ENCODE measurements at places on chromosomes 6 and 20.

GRCh38 chr6:170049641-170050561 lies 241.0 kb downstream of the DLL1 start:
- DNase-seq, result peak; percentile 19

- DNase-seq, result peak; percentile 93
These were observed 946 bp downstream of the BEND3 start for GRCh38 chr6:107114213-107114925.

DNA sequence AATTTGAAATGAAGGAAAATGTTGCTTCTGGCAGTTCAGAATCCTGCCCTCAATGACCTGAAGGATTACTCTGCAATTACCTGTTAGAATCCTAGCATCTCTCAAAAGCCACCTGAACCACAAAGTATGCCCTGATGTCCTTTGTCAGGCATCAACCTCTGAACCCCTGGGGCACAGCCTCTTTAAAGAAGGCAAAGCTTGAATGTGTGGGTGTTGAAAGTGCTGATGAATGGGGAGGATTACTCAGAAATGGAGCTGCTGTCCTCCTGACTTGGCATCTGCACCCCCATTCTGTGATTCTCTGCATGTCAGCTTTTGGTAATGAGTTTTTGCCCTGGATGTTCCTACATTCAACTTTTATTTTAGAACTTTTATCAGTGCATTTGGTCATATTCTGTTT lies 179.2 kb downstream of the PKHD1 start:
- no peak for DNase-seq

GRCh38 chr6:87436435-87436834 lies 28.7 kb downstream of the CFAP206 start:
- peak; percentile 62 for DNase-seq

DNA sequence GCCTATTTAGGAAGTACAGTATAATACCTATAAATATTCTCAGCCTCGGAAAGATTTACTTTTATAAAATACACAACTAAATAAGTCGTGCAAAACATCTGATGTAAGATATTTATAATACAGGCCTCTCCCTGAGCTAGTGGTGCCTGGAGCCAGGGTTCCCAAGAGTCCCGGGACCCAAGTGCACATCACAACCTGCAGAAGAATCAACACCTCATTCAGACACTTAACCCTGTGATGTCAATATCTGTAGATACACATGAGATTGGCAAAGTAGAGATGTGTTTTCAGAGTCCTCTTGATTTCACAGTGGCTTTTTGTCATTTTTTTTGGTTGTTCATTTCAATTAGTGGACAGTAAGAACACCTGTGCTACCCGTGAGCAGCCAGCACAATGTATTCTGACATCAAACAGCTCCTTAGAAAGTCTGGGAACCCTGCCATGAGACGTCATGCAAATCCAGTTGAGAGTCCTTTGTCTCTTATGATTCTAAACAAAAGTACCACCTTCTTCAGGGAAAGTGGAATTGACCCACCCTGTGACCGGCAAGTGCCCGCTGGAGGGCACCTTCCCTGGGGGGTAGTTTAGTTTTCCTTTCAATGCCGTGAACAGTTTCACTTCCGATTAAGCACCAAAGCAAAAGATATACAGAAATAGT lies 101.6 kb downstream of the DACT2 start:
- no peak for DNase-seq

GRCh38 chr20:33647603-33648395 lies 14.3 kb upstream of the C20orf144 start:
- no peak for DNase-seq

- DNase-seq, result no peak
These were observed 1065.9 kb upstream of the CITED2 start for GRCh38 chr6:140440223-140440835.

DNA sequence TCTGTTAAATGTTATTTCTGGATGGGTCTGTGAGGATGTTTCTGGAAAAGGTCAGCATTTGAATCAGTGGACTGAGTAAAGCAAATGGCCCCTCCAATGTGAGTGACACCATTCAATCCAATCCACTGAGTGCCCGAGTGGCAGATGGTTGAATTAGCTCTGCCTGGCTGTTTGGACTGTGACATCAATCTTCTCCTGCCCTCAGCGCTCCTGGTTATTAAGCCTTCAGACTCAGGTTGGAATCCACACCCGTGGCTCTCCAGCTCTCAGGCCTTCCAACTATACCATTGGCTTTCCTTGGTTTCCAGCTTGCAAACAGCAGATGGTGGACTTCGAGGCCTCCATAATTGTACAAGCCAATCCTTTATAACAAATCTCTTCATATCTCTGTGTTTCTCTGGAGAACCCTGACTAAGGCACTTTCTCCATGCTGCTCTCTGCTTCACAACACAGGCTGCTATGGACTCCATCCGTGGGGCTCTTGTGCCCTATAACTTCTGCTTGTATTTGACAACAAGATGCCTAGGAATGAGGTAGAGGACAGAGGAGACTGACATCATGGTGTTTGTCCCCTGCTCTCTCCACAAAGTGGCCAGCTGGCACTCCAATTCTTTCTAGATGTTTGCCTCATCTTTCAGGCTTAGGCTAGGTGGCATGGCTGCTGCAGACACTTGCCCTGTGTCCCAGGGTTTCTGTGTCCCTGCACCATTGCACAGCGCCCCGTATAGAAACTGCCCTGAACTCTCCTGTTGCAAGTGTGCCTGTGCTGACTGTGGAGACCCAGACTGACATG lies 4.8 kb upstream of the CSTL1 start:
- no peak for DNase-seq

DNA sequence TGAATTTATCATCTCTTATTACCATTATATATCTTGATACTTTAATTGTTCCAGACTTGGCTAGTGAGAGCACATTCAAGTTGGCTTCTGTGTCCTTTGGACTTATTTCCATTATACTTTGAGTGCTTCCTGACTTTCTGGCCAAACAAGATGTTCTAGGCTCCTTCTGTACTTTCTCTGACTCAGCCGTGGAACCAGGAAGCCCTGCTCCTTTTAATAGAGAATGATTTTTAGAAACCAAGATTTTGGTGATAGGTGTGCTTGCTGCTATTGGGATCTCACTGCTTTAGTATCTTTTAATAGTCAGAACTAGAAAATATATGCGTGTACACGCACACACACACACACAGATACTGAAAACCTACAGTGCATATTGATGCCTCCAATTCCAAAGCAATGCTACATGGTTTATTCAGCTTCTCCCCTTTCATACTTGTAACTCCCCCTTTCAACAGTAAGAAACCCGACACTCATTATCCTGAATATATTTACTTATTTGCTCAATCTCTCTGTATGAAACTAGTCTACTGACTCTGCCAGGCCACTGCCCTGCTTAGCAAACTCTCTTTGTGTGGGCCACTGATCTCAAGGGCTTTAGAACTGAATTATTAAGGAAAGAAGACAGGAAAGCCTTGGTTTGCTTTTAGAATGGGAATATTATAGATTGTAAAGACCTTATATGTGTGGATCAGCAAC lies 42.7 kb upstream of the EZR start:
- DNase-seq, result no peak

- DNase-seq, result no peak
These were observed 51.7 kb downstream of the COL11A2 start for GRCh38 chr6:33140556-33140955.

GRCh38 chr6:1390946-1391799 lies 1.8 kb downstream of the FOXF2 start:
- no peak for DNase-seq

GRCh38 chr6:147547369-147547902 lies 38.9 kb downstream of the SAMD5 start:
- no peak for DNase-seq

DNA sequence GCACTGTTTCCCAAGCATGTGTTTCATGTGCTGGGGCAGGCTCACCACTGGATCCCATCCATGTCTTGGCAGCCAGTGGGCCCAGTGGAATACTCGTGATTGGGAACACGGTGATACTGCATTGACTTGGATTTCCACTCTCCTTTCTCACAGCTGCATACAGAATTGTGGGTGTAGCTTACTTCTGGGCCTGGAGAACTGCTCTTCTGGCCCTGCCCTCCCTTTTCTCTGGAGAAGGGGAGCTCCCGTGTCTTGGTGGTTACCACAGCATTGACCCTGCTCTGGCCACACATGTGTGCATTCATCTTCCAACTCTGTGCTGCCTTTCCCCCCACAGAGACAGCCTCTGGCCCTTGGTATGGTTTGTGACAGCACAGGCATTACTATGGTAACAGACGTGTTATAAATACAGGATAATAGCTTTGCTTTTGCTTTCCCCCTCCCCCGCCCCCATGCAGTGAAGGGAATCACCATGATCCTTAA lies 21.6 kb downstream of the SOBP start:
- no peak for DNase-seq

- DNase-seq, result no peak
These were observed 86.8 kb downstream of the CDK19 start for GRCh38 chr6:110728501-110728900.

DNA sequence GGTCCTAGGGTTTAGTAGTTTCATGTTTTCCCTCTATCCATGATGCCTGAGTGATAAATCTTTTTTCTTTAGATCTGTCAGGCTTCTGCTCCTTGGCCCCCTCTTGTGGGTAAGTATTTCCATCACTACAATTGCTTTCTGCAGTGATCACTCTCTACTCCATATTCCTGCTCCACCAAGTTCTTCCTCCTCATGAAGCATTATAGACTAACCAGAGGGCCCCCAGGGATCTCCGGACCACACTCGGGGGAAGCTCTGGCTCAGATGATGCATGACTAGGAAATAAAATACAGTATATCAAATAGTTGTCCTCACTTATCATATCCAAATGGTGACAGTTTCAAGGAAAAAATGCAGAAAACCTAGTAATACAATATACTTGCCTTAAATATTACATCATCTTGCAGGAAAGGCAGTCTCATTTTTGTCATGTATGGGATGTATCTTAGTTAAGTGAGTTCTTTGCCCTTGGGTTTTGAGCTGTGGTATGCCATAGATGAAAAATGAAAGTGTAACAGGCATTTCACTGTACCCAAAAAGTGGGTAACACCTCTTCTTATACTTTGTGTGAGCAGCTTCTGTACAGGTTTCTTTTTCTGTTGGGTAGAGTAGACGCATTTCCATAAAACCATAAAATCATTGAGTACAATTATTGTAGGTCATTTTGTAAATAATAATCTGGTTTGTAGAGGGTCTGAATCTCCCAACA lies 200.9 kb upstream of the EYA4 start:
- DNase-seq, result no peak

- DNase-seq, result no peak
These were observed 206.3 kb downstream of the PREX1 start for GRCh38 chr20:48621376-48622078.

DNA sequence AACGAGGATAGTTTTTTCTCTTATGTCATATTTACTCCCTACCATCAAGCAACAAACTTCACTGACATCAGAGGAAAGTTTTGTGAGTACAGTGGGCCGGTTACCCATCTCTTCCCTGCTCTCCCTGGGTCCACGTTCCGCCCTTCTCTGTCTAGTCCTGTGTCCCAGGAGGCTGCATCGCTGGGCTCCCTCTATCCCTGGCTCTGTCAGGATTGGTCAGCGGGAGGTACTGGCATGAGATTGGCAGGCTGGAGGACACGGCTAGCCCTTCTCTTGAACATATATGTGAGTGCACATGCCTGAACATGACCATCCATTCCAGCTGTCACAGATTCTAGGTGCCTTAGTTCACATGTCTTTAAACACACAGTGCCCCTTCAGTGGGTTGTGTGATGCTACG lies 30.3 kb upstream of the TMEM181 start:
- no peak for DNase-seq

GRCh38 chr20:17442588-17442987 lies 88.6 kb downstream of the BFSP1 start:
- no peak for DNase-seq

- peak; percentile 98 for DNase-seq
These were observed 38.3 kb downstream of the ARHGAP18 start for GRCh38 chr6:129671442-129672340.

- no peak for DNase-seq
These were observed 101.2 kb upstream of the ARMC2 start for GRCh38 chr6:108746836-108747575.

DNA sequence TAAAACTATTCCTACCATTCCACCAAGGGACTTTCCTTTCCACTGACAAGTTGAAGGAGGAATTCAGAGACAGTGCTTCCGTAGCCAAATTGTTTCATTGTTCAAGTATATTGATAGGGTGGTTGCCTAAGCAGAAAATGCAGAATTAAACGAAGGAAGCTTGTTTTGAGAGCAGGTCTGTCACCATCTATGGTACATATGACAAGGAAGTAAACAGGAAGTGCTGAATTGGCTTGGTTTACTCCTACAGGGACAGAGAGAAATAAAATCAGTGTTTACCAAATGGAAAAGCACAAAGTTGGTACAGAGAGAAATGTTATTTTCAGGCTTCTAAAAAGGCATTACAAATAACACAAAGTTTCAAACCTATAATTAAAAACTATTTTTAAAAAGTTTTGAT lies 421.8 kb downstream of the CDC5L start:
- no peak for DNase-seq

DNA sequence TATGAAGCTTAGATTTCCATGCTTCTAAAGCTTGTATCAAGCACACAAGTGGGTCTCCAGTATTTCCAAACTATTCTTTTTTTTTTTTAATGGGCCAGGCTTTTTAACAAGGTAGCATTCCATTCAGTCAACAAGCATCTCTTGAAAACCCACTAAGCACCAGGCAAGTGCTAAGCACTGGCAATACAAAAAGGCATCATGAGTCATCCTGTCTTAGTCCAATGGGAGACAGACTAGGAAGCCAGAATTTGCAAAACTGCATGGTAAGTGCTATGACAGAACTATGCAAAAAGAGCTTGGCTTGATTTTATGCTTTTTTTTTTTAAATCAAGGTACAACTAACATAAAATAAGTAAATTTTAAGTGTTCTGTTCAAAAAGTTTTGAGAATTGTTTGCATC lies 109.3 kb upstream of the DST start:
- DNase-seq, result no peak

GRCh38 chr6:30357678-30358540 lies 13.0 kb downstream of the RPP21 start:
- DNase-seq, result peak; percentile 81

- DNase-seq, result no peak
These were observed 465.1 kb upstream of the CHD6 start for GRCh38 chr20:42083280-42083679.

- no peak for DNase-seq
These were observed 382 bp downstream of the SFT2D1 start for GRCh38 chr6:166341977-166342348.

- DNase-seq, result no peak
These were observed 66.5 kb upstream of the PIM1 start for GRCh38 chr6:37103169-37104039.

GRCh38 chr6:46556053-46556452 lies 64.8 kb upstream of the RCAN2 start:
- DNase-seq, result no peak

DNA sequence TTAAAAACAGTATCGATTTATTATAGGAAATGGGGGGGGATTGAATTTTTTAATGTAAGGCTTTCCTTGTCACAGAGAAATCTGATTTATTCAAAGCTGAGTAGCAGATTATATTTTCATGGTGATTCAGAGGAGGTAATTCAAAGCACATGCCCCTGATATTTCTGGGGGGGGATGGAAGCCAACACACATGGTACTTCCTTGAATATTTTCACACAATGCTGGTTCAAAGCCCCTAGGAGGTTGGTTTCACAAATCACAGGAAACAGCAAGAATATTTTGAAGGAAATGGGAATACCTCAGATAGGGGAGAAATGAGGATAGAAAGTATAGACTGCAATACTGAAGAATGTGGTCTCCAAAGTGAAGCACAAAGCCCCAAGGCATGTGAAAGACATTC lies 98.8 kb downstream of the RTN4IP1 start:
- no peak for DNase-seq

- no peak for DNase-seq
These were observed 158.3 kb downstream of the DOK5 start for GRCh38 chr20:54633374-54634355.

Measured in AML-193 (cell line).